ENCODE measurements at places on chromosomes 6 and 20. TPM values are rescaled to one million over a fixed set of nuclear protein-coding genes. Genes with fewer than 3 reads are reported as not detected.

- DNase-seq = no peak
These were observed 213.8 kb upstream of the ZFP64 start for GRCh38 chr20:52405417-52405816.

Gene CPXM1
- 32.1 TPM for total RNA-seq

- DNase-seq = peak; percentile 97
These were observed 18.2 kb upstream of the OCSTAMP start for GRCh38 chr20:46568570-46569129.

DNA sequence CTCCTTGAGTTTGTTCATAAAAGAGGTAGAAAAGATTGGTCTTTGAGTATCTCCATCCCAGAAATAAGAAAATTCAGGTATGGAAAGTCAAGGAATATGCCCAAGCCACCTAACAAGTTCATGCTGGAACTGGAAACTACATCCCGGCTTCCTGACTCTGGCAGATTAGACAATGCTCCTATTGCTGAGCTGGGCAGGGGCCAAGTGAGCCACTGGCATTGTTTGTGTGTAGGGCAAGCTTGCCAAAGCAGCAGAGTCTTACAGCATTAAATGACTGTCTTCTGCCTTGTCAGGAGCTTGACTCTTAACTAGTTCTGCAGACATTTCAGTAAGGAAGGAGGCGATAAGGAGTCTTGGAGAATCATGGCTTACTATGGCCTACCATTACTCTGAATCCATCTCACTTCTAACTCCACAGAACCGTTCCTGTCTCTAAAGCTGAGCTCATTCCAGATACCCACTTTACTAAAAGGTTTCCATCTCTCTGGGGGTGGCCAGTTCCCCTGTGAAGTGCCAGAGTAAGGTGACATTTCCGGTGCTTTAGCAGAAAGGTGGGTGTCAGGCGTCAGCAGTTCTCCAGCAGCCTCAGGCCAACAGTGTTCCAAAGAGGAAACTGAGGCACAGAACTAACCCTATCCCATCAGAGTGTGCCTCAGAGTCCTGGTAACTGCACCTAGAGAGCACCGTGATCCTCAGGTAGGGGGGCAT lies 30.1 kb downstream of the PRDM1 start:
- DNase-seq = peak; percentile 39

GRCh38 chr6:80182308-80182707 lies 75.8 kb downstream of the BCKDHB start:
- DNase-seq = no peak

Gene HLA-DQA2
- 0.31 TPM for total RNA-seq

- DNase-seq = no peak
These were observed 2.9 kb upstream of the CHRNA4 start for GRCh38 chr20:63363981-63364561.

DNA sequence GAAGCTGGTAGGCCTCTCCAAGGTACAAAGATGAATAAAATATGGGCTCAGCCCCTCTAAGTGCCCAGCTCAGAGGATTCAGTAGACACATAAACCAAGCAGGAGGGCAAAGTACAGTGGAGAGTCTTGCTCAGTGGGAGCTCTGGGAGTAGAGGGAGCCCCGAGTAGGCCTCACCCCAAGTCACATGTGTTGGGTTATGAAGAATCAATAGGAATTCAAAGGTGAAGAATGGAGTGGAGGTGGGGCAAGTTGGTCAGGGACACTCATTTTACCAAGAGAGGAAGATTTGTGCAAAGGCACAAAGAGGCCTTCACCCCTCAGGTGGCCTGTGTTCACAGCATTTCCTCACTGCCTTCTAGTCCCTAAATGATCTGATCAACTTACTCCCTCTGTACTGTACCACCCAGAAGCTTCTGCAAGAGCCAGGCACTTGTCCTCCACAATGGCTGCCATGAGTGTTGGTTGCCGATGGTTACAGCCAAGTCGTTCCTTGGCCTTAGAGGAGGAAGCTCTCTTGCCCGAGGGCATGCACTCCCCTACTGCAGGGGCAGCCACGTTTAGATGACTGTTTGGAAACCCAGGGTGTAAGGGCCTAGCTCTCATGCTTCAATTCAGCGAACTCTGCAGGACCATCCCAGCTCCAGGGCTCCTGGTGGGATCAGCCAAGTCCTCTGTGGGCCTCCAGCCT lies 6.7 kb upstream of the CDKN1A start:
- DNase-seq = no peak

Gene PREX1
- 29.4 TPM for total RNA-seq

Gene BMP2
- 11.8 TPM for total RNA-seq

- DNase-seq = no peak
These were observed 8.1 kb upstream of the CSE1L start for GRCh38 chr20:49037962-49038387.

Gene RHAG
- 3.0 TPM for total RNA-seq

DNA sequence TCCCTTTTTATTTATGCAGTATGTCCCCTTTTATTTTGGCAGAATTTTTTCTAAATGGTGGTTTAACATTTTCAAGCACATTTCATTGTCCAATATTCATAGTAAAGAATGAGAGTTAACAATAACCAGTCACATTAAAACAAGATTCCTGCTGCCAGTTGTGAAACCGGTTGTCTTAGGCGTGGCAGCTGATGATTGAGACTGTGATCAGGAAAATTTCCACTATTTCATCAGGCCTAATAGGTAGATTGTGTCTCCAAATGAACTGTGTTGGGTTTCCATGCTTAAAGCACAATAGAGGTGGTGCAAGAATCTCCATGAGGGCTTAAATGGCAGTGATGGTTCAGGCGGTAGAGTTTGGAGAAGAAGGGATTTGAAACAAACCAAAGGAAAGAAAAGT lies 15.3 kb downstream of the PRDM1 start:
- DNase-seq = no peak

Gene TAB2
- total RNA-seq = 50.2 TPM

- DNase-seq = no peak
These were observed 202.8 kb upstream of the JAG1 start for GRCh38 chr20:10876558-10876957.

DNA sequence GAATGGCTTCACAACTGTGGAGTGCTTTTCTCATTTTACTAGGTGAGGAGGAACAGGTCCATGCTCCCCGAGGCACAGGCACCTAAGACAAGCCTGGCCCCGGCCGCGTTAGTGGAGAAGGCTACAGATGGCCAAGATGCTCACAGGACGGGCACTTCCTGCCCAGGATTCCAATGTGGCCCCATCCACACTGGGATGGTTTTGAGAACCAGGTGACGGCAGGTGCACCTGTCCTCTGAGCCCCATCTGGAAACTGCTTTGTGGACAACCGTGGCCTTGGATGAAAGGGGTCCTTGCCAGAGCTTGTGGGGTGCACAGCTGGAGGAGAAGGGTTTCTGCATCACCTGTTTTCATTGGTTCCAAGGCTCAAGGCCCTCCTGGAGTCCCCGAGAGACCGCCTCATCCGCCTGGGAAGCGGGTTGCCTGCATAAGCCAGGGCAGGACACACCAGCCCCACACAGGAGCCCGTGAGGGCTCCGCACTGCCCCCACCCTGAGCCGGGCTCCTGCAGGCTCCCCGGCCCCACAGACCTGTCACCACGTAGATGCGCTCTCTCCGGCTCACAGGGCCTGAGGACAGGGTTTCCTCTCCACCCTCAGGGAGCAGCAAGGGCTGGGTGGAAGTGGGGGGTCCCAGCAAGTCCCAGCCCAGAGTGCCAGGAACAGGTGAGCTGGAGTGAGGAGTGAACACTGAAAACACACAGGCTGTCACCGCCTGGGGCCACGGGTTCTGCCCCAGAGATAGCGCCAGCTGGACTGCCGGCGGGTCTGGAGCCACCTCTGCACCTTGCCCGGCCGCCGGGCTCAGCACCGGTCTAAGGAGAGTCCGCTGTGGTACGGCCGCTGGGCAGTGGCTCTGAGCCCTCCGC lies 18.3 kb downstream of the NTSR1 start:
- DNase-seq = no peak

Gene RGS17
- 1.0 TPM for total RNA-seq

DNA sequence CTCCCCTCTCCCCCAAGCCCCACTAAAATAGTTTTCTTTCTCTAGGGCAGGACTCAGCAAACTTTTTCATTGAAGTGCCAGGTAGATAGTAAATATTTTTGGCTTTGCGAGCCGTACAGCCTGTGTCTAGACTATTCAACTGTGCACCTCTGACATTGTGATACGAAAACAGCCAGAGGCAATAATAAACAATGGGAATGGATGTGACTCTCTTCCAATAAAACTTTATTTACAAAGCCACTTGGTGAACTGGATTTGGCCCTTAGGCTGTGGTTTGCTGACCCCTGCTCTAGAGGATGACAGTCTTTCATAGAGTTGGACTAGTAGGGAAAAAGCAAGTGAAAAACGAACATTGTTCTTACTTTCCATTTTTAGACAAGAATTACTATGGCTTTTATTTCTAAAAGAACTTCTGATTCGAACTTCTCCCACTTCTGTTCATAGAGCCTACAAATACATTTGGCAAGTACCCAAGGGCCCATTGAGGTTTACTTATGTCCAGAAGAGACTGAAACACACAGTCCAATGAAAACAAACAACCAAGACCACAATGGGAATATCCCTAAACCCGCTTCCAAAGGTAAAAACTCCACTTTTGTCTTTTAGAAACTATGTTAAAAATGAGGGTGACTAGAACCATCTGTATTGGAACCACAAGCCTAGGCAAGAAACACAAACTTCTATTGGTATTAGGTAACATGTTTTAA lies 46.4 kb upstream of the CDKAL1 start:
- DNase-seq = no peak

Gene LMBRD1
- 68.8 TPM for total RNA-seq

Gene TNFRSF6B
- total RNA-seq = 1.1 TPM

DNA sequence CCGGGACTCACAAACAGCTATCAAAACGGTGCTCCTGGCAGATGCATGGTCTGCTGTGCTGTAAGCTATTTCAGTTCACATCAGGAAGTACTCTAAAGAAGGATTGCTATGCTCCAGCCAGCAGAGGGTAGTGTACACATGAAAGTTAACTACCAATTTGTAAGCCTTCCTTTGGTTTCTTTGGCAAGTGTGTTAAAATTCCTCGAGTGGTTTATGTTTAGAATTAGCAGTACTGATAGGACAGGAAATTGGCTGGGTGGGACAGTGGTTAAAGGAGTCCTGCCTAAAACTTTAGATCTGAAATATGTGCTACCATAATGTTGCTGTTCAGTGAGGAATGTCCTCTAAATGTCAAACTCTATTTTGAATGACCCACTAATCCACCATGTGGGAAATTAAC lies 47.4 kb downstream of the TRMT11 start:
- DNase-seq = peak; percentile 63

GRCh38 chr6:80988286-80988685 lies 764.2 kb downstream of the TENT5A start:
- DNase-seq = no peak

Gene PACRG
- 11.5 TPM for total RNA-seq

DNA sequence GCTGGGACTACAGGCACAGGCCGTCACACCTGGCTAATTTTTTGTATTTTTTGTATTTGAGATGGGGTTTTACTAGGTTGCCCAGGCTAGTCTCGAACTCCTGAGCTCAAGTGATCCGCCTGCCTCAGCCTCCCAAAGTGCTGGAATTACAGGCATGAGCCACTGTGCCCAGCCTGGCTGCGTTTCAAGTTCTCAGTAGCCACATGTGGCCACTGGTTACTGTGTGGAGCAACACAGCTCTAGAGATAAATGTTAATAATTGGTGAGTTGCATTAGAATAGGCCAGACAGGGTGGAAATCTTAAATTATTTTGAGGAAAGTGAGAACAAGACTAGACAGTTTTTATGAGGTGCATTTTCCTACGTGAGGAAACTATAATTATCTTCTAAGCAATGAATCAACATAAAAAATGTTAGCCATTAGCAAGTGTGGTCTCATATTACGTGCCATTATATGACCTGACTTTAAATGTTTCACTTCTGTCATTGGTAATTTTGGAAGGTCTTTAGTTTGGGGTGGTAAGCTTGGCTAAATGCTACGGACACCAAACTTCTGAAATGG lies 129.6 kb downstream of the PLEKHG1 start:
- no peak for DNase-seq

Gene OTOR
- total RNA-seq = 0.21 TPM

DNA sequence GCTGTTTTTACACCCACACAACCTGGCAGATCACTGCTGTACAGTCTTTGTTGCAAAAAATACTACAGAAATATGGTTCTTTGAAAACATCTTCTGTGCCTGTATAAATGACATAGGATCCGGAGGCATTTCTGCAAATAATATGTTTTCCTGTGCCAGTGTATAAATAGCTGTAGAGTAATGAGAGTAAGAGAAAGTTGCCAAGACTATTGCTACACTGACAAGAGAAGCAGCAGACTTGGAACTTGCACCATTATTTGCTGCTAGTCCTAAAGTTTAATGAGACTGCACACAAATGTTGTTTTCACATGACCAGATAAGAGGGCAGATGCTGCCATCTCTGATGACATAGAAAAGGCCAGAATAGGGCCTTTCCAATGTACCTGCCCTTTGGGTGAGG lies 50.0 kb upstream of the DTNBP1 start:
- no peak for DNase-seq

- DNase-seq = peak; percentile 24
These were observed 400.0 kb upstream of the CDH4 start for GRCh38 chr20:60851826-60852704.

All from tongue (tissue), 3 donors.